ENCODE measurements at places on chromosomes 7 and 10.

DNA sequence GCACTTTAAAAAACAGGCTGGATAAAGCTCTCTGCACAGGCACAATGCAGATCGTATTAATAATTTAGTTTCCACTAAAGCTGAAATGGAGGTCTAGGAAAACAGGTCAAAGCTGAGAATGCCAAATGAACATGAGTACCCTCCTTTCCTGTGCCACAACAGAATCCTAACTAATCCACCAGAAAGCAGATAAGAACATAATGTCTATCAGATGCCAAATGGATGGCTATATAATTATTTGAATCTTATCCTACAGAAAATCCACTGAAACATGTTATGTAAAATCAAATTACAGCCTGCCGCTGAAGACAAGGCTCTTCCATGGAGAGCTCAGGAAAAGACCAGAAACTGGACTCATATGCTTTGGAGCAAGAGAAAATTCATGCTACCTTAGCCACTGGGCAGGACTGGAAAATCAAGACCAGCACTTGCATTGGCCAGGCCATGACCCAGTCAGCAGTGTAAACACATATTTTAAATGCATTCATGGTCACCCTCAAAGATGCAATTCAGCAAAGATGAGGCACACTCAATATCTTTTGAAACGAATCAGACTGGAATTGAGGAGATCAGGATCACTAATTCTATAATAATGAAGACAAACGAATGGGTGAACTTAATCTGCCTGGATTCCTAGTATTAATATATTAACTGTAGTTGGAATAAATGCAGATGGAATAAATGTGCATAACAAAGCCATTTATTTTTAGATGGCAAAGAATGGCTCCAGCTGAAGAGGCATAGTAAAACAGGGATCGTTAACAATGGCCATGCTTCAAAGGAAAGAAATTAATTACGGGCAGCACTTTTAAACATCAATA is 13.2 kb downstream of the ANK3 start:
- no peak for DNase-seq

DNA sequence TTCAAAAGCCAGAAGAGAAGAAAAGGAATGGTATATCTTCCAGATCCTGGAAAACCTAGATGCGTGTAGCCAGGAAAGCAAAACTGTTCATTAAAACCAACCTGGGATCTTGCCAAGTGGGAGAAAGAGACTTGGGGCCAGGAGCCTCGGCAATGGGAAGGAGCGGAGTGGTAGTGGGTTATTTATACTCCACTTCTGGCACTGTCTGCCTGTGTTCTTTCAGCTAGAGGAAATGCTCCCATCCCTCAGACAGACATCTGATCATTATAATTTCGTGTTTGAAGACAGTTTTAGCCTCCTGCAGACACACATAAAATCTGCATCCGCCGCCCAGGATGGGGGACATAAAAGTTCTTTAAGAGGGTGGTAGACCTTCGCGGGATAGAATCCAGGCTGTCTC is 421.6 kb downstream of the RPS24 start:
- no peak for DNase-seq

DNA sequence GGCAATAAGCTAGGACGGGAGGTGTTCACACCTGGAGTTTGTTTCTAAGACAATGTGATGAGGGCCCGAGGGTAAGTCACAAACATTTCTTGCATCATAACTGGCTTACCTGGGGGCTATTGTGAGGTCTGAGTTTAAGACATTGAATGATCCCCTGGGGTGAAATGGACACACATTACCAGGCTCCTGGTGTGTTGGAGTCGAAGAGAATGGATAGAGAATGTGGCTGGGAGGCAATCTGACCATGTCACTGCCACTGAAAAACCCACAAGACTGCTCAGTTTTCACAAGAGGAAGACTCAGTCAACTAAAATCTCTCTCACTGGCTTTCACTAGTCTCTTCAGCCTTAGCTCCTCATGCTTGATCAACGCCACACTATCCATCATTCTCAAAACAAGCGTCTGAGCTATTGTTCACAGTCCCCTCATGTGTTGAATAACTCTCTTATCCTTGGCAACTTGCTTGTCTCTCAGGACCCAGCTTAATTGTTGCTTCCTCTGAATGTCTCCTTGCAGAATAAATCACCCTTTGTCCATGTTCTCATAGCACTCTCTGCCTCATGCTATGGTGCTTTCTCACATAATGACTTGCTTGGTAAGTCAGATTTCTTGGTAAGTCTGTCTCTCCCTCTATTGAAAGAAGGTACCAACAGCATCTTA is at the start of gene C10orf120:
C10orf120 (minus strand) TSS at position 51 of the 660 bp plus-strand sequence. CDS start 56 bp downstream, outside the sequence.
- DNase-seq = no peak

- DNase-seq = no peak
Observed at GRCh38 chr10:94213980-94214379, 148.8 kb downstream of the NOC3L start.

DNA sequence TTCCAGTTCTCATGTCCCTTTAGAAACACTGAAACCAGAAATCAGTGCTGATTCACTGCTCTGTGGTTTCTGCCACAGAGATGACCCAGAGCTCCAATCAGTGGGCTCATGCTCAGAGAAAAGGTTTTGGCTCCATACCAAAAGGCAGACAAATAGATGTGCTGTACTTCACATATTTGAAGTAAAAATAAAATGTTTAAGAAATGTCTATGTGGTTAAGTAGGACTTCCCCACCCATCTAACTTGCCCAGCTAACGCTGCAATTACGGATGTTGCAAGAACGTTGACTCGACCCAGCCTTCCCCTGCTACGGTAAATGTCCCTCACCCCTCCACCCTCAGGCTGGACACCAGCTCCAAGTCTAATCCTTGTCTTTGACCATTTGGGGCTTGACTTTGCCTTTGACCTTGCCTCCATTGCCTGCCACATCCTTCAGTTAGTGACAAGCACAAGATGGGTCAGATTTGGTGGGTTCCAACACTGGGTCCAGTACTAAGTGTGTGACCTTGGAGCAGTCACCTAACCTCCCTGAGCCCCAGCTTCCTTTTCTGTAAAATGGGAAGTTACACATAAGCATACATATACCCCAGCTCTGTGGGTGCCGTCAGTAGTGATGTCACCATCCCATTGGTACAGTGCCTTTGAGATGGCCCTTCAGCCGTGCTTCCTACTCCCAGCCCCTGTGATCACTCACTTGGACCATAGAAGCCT is 95.8 kb downstream of the CHST15 start:
- DNase-seq = peak; percentile 83

DNA sequence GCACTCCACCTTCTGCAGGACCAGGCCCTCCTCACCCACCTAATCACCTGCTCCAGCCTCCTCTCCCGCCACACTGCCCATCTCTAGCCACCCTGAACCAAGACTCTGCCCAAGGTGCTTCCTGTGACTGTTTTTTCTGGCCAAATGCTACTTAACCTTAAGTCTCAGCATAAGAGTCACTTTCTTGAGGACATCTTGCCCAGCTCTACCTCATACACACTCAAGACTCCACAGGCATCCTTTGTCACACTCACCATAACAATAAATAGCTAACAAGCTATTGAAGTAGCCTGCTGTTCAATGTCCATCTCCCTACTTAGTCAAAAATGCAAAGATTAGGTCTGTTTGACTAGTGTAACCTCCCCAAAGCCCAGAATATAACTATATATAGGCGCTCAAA is 455.4 kb upstream of the NFE2L3 start:
- no peak for DNase-seq

GRCh38 chr7:8221101-8221495 is 40.9 kb downstream of the ICA1 start:
- DNase-seq = no peak

DNA sequence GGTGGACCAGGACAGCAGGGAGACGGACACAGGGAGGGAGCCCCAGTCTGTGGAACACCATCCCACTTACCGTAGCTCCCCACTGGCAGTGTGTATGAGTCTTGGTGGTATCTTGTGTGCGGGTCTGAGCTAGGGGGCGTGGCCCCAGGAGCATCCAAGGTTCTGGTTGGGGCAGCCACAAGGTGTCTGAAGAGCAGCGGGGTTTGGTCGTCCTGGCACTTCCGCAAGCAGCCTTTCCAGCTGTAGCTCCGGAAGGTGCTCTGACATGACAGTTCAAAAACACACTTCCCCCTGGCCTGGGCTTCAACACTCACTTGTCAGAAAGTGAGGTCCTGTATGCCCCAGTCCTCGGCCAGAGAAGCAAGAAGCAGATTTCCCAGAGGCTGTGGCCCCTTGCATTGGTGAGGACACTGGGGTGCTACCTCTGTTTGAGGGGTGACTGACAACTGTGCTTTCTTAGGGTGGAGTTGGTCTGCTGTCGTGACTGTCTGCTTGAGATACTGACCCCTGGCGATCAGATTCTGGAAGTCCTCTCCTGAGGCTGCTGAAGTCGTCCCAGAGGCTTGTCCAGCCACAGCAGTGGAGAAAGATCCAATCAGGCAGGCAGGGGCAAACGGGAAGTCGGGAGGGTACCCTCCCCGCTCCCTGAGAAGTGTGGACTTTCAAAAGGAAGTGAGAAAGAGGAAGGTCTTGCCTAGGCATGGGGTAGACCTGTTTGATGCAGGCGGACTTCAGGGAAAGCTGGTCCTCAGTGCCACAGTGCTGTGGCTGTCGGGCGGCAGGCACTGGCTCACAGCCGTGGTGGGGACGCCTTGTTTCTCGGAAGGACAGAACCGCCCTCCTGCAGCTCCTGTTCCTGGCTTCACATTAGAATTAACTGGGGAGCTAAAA is 51.4 kb upstream of the PFKFB3 start:
- DNase-seq = peak; percentile 95

DNA sequence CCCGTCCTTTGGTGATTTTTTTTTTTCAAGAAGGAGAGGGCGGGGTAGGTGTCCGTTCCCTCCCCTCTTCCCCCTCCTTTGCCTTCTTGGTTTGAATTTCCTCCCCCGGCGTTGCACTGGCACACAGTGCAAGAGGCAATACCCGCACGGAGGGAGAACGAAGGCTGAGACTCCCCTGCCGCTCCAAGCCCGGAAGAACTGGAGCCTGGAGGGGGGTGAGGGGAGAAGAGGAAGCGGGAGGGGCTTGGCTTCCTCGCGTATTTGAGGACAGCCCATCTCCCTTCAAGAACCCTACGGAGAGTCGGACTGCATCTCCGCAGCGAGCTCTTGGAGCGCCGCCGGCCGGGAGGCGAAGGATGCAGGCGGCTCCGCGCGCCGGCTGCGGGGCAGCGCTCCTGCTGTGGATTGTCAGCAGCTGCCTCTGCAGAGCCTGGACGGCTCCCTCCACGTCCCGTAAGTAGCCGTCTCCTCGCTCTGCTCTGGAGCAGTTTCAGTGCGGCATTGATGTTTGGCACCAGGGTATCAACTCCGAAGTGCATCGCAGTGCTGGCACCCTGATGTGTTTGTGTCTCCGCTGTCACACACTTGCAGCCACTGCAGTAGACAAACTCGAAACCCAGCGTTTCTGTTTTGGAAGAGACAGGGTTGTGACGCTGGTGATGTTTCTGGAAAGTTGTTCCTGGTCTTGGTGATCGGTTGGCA is at the start of gene CNTNAP2:
CNTNAP2 (plus strand) TSS at position 281 of the 702 bp plus-strand sequence; CDS start at position 357, 76 bp downstream.
- DNase-seq = peak; percentile 21

GRCh38 chr7:99473315-99473596 is 566 bp downstream of the ZNF789 start:
- DNase-seq = peak; percentile 84

DNA sequence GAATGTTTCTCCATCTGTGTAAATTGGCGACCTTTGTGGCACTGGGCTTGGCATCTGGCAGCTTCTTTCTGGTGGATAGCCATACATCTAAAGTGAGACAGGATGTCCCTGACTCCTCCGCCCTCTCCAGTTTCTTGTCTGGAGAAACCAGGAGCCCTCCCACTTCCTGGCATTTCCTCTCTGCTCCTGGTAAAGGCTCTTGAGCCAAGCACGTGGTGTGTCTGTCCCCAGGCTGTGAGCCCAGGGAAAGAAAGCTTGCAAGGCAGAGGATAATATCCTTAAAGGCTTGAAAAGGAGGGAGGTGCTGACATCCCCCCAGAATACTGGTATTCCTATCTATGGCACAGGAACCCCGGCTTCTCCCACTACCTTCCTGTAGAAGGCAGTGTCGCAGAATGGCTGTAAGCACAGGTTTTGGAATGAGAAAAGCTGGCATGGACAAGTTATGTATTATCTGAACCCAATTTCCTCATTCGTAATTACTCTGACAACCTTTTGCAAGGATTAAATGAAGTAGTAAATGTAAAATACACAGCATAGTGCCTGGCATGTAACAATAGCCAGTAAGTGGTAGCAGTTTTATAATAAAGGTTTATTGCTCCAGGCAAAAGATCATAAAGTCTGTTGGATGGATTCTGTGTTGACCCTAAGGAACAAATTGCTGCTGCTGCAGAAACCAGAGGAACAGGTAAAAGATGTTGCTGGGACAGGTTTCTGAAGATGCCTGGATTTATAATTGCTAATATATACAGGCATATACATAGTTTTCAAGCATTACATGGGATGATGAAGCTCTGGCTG is 11.8 kb upstream of the ACSL5 start:
- DNase-seq = no peak

- DNase-seq = no peak
Observed at GRCh38 chr10:132155723-132156381, 30.9 kb upstream of the DPYSL4 start.

Measured in MV-4-11 (cell line).